ENCODE measurements at places on chromosomes 13 and 19.

GRCh38 chr19:30222992-30223865 is 149.0 kb upstream of the ZNF536 start:
- no peak for DNase-seq

- DNase-seq = no peak
Measured at GRCh38 chr19:7099597-7099921, 30.1 kb downstream of the ZNF557 start.

- no peak for DNase-seq
Measured at GRCh38 chr13:43307921-43308433, 284.6 kb downstream of the DNAJC15 start.

GRCh38 chr19:38006361-38007045 is 99.5 kb downstream of the SIPA1L3 start:
- DNase-seq = no peak

DNA sequence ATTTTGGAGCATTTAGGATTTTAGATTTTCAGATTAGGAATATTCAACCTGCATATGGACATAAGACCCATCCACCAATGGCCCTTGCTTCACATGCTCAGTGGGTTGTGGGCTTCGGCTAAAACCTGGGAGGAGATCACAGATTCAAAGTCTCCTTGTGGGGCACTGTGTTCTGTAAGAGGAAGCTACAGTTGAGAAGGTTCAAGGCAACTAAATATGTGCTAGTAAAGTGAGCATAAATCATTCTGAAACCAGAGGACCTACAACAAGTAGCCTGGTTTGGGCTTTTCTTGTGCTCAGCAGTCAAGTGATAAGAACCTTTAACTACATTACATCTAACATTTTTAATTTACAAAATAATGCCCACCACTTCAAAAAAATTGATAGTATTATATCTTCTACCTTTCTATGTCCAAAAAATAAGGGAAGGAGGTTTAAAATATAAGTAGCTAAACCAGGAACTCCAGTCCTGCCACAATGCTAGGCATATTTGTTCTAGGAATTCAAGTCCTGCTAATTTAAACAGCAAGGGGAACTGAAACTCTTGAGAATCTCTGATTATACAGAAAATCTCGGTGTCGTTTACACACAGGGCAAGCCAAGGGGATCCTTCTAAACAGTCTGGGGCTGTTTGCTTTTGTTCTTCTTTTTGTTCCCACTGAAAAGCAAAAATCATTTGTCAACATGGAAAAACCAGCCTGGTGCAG is 36.6 kb downstream of the FOXO1 start:
- no peak for DNase-seq

DNA sequence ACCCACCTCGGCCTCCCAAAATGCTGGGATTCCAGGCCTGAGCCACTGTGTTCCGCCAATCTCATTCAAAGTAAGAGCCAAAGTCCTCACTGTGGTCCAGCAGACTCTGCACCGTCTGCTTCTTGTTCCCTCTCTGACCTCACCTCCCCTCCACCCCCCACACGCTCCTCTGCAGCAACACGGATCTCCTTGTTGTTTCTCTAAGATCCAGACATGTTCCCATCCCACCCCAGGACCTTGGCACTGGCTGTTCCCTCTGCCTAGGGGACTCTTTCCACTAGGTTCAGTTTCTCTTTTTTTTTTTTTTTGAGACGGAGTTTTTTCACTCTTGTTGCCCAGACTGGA is 38.4 kb downstream of the LTBP4 start:
- DNase-seq = no peak

DNA sequence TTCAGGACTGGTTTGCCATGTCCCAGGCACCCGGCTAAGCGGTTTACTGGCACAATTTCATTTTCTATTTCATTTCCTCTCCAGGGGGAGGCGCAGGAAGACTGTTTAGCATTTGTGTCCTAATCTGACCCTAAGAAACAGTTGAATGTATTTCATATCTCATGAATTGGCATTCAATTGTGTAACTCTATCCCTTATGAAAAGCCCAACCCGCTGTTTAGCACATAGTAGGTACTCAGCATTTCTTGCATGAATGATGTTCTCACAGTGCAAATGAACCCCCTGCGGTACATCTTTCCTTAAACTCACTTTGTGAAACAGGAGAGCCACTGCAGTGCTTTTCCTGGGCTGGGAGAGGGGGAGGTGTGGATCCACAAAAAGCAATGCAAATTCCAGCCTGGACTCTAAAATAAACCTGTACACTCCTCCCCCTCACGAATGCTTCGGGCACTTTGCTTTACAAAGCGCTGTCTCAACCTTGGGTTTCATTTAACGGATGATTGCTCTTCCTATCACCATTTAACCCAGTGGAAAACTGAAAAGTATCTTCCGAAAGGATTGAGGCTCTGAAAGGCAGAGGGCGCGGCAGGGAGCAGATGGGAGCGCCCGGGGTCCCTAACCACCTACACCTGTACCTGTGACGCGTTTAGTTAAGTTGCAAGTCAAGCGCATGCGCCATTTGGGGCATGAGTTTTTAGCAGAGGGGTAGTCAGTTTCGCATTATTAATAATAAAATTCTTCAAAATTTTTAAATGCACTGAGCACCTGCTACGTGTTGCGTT is 1.2 kb upstream of the EEF2 start:
- DNase-seq = peak; percentile 71

- DNase-seq = no peak
Measured at GRCh38 chr13:66623129-66623820, 606.9 kb downstream of the PCDH9 start.

DNA sequence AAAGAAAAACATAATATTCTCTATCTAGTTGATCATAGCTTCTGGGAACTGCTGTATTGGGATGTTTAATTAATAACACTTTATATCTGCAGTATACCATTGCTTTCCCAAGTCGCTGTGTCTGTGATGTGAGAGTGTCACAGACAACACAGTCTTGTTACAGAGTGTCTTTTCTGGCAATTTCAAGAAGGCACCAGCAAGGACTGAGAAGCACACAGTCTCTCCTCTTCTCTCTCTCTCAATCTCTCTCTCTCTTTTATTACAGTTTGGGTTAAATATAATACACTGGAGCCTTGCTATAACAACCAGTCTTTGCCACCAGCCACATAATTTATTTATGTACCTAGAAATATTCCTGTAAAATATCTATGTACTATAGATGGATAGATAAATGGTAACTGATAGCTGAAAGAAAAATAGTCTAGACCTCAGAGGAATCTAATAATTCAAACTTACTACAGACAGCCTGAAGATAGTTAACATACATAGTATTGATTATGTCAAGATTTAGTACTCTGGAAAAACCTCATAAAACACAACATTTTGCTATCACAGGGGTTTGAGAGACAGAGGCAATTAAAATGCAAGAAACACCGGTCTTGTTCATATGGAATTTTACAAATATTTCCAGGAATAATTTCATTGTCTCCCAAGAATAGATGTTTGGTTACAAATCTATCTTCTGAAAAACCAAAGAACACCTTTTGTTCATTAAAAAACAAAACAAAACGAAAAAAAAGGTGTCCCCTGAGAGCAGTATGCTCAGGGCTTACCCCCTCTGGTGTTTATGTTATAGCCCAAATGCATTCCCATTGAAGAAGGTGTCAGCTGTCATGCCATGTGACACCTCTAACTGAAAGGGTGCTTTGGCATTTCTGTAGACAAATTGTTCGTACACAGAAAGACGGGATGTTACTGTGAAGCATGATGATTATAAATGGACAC is 507.8 kb downstream of the TBC1D4 start:
- no peak for DNase-seq

DNA sequence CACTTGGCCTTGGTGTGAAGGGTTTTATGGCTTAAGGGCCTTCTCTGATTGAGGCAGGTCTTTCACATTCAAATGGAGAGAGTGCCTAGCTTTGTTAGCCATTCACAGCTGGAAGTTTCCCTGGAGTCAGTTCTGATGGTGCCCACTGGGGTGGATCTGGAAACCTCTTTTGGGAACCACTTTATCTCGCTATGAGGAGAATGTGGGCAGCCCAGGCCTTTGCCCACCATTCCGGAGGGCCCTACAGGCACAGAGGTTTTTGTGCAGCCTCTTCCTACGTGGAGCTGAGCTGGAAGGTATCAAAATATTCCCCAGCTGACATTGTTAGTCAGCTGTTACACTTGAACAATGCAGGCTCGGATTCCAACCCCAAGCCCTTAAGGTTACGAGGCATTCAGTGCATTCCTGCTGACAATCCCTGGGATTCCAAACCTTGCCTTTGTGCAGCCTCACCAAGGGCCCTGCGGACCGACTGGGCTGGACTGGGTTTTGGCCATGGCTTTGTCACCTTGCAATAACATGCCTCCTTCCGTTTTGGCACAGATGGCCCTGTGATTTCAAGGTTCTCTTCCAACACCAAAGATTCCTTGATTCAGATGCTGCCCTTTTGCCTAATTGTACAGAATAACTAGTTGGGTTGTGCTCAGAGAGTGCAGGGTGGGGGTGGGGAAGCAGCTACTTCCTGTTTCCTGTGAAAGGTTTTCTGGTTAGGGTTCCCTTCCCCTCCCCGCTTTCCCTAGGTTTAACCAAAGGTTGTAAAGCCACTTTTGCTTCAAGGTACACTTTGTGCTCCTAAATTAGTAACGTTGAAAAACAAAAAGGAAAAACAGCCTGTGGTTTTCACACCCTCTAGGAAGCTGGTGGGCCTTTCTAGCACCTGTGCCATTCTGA is 27.0 kb downstream of the SAE1 start:
- no peak for DNase-seq
